ENCODE measurements at places on chromosomes 5 and 9.
A peak's percentile ranks its signal among the peaks of the same experiment; 100 is the strongest.

GRCh38 chr5:13660072-13660471 lies 284.4 kb downstream of the DNAH5 start:
- DNase-seq: no peak

GRCh38 chr9:135901826-135902225 lies 5.5 kb downstream of the CAMSAP1 start:
- DNase-seq: no peak

GRCh38 chr5:155508673-155509072 lies 495.1 kb downstream of the KIF4B start:
- no peak for DNase-seq

DNA sequence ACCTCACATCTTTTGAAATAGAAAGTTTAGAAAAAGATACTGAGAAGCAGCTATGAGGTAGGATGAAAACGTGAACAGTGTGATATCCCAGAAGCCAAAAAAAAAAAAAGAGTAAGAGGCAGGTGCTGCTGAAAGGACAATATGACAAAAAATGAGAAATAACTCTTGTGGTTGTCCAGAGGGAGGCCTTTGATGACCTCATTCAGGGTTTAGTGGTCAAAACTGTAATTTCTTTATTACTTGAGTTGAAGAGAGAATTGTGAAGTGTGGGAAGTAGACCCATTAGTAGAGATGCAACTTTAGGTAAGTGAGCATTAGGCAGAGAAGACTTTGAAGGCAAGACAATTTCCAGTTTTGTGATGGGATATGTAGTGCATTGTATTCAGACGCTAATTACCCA lies 1306.3 kb upstream of the ACO1 start:
- no peak for DNase-seq

DNA sequence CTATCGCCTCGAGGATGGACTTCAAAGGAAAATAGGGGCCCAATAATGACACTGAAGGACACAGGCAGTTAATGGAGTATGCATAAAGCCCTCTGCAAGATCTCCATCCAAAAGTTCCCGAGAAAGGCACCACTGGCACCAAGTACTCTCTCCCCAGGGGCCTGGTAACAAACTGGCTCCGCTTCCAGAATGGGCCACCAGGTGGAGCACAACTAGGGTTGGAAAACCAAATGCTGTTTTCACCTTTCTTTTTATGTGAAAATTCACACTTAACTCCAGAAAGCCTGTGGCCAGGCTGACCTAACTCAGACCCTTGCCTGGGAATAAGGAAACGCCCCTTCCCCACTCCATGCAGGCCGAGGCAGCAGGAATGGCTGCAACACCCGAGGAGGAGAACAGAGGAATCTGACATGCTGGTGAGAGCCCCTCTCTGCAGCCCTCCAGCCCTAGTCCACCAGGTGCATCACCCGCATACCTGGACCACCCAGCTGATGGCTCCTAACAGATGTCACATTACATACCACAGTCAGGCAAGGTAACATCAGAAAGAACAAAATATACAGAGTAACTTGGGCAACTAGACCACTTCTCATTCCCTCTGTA lies 42.8 kb downstream of the CAMSAP1 start:
- peak; percentile 80 for DNase-seq

GRCh38 chr5:93874491-93874890 lies 133.1 kb upstream of the POU5F2 start:
- DNase-seq: no peak

- DNase-seq: no peak
Observed at GRCh38 chr9:113307396-113307975, 4.3 kb upstream of the RNF183 start.

DNA sequence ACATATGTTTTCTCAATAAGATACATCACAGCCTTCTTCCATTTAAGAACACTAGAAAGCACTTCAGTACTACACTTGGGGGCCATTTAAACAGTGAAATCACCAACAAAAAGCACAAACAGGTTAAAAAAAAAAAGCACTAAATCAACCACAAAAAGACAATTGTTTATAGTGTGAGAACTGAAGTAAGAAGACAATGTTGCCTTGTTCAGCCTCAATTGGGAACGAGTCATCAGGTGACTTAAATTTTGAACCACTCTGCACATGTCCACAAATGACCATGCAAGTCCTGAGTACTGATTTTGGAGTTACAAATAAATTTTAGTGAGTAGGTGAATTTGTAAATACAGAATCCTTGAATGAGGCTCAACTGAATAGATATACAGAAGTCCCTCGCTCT lies 37.2 kb upstream of the HNRNPA0 start:
- no peak for DNase-seq

DNA sequence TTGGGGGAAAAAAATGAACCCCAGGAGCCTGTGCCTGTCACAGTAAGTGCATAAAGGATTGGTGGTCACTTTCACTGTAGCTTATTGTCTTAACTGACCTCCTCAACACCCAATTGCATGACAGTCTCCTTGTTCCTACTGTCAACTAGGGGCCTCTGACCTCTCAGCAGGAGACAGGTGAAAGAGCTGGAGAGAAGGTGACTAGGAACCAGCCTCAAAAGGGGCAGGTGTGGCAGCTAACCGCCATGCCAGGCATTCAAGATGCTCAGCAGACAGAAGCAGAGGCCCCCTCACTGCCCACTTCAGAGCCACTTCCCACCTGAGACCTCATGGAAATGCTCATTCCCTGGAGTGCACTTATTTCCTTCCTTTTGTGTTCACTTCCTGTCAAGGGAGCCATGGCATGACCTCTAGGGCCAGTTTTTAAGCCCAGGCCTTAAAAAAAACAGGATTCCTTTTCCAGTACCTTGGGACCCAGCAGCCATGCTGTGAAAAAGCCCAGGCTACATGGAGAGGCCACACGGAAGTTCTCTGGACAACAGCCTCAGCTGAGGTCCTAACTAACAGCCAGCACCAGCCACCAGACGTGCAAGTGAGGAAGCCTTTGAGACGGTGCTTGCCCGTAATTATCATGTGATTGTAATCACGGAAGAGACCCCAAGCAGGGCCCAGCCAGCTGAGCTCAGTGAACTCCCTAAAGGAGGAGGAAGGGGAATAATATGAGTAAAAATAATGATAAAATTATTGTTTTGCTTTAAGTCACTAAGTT lies 74.9 kb downstream of the NSUN2 start:
- no peak for DNase-seq

DNA sequence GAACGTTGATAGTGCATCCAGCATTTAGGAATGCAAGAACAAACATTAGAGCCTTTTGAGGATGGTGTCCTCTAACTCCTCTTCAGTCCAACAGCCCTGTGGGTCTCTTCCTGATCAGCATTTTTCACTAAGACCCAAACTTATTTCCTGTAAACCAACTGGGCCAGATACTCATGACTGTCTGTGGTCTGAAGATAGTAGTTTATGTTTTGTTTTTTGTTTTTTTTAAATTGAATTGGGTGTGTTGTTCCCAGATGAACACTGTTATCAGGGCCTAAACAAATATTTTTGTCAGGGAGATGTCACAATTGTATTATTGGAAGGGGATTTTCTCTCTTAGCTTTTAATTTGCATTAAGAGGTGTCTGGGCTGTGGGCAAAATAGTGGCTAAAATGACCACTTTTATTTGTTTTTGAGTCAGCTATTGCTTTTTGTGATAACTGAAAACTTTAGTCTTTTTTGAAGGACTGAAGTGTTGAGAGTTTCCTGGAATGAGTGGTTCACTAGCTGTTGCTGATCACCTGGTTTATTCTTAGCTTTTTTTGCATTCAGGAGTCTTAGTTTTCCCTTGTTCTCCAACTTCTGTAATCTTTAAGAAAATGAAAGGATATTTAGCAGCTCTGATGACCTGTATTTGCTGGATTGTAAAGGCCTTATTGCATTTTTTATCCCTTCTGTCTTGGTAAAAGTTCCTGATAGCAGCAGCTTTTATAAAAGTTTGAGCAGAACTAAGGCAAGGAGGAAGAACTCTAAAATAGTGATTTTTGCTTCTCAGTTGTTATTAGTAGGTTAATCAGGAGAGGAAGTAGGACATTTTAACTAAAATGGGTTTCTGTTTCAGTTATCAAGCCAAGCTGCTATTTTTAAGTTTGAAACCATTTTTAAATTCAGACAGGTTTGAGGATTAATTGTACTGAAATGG lies 5.5 kb downstream of the MAN2A1 start:
- DNase-seq: no peak

- DNase-seq: no peak
Observed at GRCh38 chr9:5767968-5768932, 64.7 kb downstream of the ERMP1 start.

DNA sequence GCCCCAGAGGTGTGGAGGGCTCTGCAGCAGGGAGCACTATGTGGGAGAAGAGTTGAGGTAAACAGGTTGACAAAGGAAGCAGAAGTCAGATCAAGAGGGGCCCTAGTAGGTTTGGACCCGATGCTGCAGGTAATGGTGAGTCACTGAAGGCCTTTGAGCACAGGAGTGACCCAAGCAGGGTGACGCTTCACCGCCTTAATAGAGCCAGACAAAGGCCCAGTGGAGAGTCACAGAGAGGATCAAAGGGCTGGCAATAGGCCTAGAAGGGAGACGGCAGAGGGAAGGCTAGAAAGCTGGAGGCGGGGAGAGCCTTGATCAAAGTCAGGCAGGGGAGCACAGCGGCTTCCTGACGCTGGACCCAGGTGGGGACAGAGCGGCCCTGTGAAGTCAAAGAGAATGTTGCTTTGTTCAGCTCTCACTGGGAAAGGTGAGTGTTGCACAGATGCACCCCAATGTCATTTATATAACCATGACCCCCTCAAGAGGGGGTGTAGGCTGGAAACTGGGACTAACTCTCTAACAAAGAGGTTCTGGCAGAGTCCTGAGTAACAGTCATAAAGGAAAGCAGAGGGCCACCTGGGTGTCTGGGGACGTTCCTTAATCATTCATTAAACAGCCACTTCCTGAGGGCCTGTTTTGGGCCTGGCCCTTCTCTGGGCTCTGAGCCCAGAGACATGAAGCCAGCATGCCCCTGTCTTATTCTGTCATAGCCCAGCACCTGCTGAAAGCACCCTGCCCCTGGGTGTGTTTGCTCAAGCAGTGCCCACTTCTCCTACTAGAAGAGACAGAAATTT lies 9.8 kb upstream of the CPLX2 start:
- DNase-seq: no peak

DNA sequence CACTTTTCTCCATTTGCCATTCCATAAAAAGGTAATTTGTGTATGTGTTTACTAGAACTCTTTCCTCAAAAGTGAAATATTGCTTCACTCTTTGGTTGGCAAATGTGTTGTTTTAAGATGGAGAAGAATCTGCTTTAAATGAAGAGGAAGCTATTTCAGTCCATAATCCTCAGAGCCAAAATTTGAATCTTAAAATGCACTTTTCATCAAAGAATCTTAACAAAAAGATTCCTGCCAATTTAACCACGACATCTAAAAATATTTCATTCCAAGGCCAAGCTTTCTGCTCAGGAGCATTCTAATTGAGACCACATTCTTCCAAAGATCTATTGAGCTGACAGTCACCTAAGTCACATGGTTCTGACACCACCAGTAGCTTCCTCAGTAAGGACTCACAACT lies 7.5 kb downstream of the GABRB2 start:
- DNase-seq: no peak

DNA sequence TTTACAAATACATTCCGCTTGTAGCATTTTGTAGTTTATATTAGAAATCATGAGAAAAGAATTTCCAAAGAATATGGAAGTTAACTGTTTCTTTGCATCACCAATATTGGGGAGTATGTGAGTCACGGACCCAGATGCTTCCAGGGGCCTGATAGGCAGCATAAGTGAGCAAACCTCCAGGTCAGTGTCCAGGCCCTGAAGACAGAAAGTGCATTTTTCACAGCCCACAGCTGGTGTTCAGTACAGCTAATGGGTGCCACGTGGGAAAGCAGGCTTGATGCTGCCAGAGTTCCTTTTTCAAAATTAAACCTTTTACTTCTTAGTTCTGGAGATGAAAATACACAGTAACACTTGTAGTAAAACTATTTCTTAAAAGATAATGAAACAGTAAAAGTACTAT lies 454.4 kb upstream of the ACTBL2 start:
- peak; percentile 25 for DNase-seq

DNA sequence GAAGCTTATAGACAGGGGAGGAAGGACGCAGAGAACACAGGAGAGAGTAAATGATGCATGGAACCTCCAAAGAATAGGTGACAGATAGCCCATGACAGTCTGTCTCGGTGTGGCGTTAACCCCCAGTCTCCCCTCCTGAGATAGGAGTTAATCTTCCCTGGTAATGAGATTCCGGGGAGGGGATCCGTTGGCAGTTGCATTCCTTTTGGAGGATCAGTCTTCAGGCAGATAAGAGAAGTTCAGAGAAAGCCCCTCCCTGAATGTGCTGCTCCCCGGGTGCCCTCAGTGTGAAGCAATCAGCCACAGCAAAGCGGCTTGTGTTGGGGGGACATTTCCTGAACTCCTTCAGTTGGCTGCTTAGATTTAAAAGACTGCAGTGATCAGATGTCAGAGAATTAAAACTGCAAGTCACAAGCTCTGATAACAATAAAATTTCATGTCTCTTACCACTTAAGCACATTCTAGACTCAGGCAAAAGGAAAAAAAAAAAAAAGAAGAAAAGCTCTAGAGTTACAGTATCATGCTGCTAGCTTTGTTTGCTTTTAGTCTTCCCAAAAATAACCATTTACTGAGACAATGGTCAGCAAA lies 121.1 kb downstream of the EGFLAM start:
- no peak for DNase-seq

GRCh38 chr5:154273028-154273617 lies 82.6 kb downstream of the GALNT10 start:
- peak; percentile 31 for DNase-seq
